ENCODE measurements at places on chromosomes 2 and 18. TPM values are rescaled to one million over a fixed set of nuclear protein-coding genes. Genes with fewer than 3 reads are reported as not detected.

The SLC35F5 gene
- total RNA-seq: 66.1 TPM

The PLA2R1 gene
- total RNA-seq: 1.8 TPM

The GNAL gene
- 0.15 TPM for total RNA-seq

The CSRNP3 gene
- 0.27 TPM for total RNA-seq

The ABCG5 gene
- not detected for total RNA-seq

The ABCB6 gene
- total RNA-seq: 27.5 TPM

The ANKRD30BL gene
- total RNA-seq: not detected

The HOXD12 gene
- 0.12 TPM for total RNA-seq

The RALB gene
- 92.1 TPM for total RNA-seq

The ACTG2 gene
- total RNA-seq: 0.89 TPM

The TFCP2L1 gene
- 0.12 TPM for total RNA-seq

The DNAJC5G gene
- not detected for total RNA-seq

The ASAP2 gene
- 17.2 TPM for total RNA-seq

The GKN2 gene
- not detected for total RNA-seq

The ELOA2 gene
- not detected for total RNA-seq

The PUS10 gene
- 5.7 TPM for total RNA-seq

The SP140 gene
- 2.0 TPM for total RNA-seq

The RBMS1 gene
- 52.9 TPM for total RNA-seq

The MRPL33 gene
- 206 TPM for total RNA-seq

The RUFY4 gene
- not detected for total RNA-seq

The TSGA10 gene
- 4.8 TPM for total RNA-seq

The FMNL2 gene
- total RNA-seq: 13.2 TPM

The ASIC4 gene
- total RNA-seq: 0.10 TPM

The CAVIN2 gene
- total RNA-seq: 0.64 TPM

The OXER1 gene
- total RNA-seq: not detected

The CHRNA1 gene
- not detected for total RNA-seq

The OSR1 gene
- not detected for total RNA-seq

The ANKRD62 gene
- not detected for total RNA-seq

The PRKAG3 gene
- not detected for total RNA-seq

The USP14 gene
- 9.9 TPM for total RNA-seq

The CLEC4F gene
- total RNA-seq: not detected

The SERPINB13 gene
- not detected for total RNA-seq

The TPO gene
- not detected for total RNA-seq

The LINC00305 gene
- total RNA-seq: not detected

The TUBA3E gene
- total RNA-seq: not detected

The HDAC4 gene
- 3.9 TPM for total RNA-seq

The CDC42EP3 gene
- total RNA-seq: 63.4 TPM

The GCG gene
- not detected for total RNA-seq

The GALNT13 gene
- 0.05 TPM for total RNA-seq

The ASB18 gene
- not detected for total RNA-seq

The GALNT5 gene
- 28.8 TPM for total RNA-seq

The CDH7 gene
- total RNA-seq: not detected

The STK16 gene
- 33.7 TPM for total RNA-seq

The AMER3 gene
- total RNA-seq: not detected

The SCN7A gene
- not detected for total RNA-seq

The LCT gene
- not detected for total RNA-seq

The ARL5A gene
- 60.4 TPM for total RNA-seq

The CCDC148 gene
- total RNA-seq: 0.79 TPM

The ZDBF2 gene
- 9.1 TPM for total RNA-seq

The SERPINB12 gene
- not detected for total RNA-seq

The NEDD4L gene
- total RNA-seq: 54.1 TPM

The FKBP7 gene
- total RNA-seq: 49.4 TPM

The ACMSD gene
- total RNA-seq: not detected

The PSMD1 gene
- 109 TPM for total RNA-seq
